Stimulated activated CD8-positive, alpha-beta memory T cell treated with anti-CD3 and anti-CD28 coated beads, Interleukin-7, amount 100 ng/mL, for 1 hour (primary cell): ENCODE measurements at places on chromosomes 4 and X.

DNA sequence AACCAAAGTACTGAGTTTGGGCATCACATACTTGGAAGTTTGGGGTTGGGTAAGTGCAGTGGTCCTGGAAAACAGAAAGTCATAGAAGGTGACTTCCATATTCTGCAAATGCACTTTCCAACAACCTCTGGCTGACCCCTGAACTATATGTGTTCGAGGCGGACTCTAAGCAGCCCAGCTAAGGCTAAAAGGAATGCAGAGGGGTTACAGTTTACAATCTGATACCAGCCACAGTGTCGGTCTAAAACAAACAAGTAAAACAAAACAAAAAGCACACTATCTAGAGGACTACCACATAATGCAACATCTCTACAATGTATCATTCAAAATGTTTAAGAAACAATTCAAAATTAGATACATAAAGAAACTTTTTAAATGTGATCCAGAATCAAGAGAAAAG lies 185.6 kb downstream of the ADAMTS3 start:
- no peak for DNase-seq

DNA sequence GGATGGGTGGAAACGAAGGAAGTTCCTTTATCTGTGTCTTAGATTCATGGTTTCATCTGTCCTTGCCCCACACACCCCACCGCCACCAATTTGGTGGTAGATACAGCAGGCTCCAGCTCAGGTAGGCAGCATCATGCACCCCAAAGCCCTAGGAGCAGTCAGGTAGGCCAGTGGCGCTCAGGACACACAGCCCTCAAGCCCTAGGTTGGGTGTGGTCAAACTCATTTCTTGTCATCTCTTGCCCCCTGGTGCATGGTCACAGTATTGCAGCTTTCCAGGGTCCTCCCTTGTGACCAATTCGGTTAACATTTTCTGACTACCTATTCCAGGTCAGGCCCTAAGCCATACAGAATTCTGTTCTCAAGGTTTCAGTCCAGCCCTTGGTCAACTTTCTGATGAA lies 14.5 kb upstream of the PRRG3 start:
- peak; percentile 10 for DNase-seq

DNA sequence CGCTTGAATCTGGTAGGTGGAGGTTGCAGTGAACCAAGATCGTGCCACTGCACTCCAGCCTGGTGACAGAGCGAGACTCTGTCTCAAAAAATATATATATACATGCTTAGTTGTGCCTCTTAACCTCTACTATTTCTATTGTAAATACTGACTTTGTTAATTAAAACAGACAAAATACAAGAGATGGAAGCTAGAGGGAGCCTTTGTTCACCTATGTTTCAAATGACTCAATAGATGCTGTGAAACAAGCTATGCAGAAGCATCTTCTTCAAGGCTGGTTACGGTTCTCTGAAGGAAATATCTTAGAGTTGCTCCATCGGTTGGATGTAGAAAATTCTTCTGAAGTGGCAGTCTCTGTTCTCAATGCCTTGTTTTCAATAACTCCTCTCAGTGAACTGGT lies 6.2 kb downstream of the NCAPG start:
- no peak for DNase-seq

DNA sequence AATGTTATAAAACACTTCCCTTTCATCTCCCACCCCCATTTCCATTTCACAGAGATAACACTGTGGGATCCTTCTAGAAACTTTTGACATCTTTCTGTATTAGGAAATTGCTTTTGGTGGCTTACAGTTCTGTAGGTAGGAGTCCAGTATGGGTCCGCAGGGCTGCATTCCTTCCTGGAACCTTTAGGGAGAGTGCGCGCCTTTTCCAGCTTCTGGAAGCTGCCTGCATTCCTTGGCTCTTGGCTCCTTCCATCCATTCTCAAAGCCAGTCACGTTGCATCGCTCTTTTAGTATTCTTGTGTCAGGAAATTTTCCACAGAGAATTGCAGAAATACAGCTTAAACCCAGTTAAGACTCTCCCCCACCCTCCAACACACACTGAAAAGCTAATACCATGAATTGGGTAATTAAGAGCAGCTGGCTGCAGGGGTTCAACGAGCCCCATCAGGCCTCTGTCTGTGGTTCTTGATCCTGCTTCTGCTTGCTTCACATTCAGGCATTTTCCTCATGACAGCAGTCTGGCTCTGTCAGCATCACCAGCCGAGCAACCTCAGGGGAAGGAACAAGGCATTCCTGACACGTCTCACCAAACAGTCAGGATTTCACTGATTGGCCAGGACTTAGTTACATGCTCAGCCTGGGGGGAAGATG lies 48.8 kb downstream of the SEPTIN11 start:
- no peak for DNase-seq

DNA sequence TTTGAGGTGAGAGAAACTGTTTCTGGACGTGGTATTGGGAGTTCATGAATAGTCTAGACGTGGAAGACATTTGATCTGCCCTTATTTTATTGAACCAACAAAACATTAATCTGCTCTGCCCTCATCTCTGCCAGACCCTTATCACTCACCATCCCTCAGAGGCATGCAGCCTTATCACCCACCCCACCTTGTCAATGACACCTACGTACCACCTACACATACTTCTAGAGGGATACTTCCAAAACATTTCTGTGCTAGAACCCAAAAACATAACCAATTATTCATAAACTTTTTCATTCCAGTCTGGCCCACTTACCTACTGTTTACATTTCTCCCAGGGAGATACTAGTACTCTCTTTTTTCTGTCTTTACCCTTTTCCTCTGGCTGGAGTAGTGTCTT lies 105.2 kb downstream of the RS1 start:
- no peak for DNase-seq

DNA sequence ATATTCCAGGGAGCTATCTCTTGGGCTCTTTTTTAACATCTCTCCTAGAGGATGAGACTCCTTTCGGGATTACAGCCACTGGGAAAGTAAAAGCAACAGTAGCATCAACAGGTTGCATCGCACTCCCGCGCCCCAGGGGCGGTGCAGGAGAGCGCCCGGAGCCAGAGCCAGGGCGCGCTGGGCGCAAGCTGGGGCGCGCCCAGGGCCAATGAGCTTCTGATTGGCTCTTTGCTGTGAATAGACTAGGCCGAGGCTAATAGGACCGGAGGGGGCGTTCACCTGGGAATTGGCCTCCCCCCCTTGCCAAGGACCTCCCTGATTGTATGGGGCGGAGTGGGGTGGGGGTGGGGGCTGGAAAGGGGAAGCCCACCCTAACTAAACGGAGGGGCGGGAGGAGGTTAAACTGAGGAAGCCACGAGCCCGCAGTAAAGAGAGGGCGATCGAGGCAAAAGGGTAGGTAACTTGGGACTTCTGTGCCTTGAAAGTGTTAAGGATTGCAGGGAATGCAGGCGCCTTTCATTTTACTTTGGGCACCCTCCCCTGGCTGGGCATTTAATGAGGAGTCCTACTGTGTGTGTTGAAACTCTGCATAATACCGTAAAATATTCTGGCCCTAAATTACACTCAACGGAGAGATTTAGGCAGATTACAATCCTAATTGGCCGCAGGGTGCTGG lies 1.1 kb upstream of the ATOH1 start:
- DNase-seq = no peak

GRCh38 chrX:141934059-141934641 lies 30.5 kb downstream of the MAGEC1 start:
- DNase-seq = no peak

GRCh38 chrX:8404926-8405325 lies 59.7 kb upstream of the VCX3B start:
- DNase-seq = no peak

- no peak for DNase-seq
Observed at GRCh38 chrX:48523682-48524081, 2.1 kb downstream of the EBP start.

DNA sequence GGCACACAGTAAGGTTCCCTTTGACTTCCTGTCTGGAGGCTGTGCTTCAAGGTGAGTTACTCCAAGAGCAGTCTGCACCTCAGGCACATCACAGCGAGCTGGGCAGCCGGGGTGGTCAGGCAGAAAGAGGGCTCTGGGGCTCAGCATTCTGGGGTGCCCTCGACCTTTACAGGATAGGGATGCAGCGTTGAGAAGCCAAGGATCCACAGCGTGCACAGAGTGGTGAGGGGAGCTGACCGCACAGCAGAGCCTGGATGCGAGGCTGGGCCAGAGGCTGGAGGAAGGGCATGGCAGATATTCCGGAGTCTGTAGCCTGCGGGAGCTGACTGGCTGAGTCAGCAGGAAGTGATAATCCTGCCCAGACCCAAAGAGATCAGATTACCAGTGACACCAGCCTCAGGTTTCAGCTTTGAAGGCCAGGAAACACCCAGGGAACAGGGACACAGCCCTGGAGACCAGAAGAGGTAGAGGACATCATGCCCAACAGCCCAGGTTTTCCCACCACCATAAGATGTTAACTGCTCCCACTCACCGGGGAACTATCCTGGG lies 38.4 kb upstream of the PDLIM3 start:
- DNase-seq = no peak

- no peak for DNase-seq
Observed at GRCh38 chrX:41265615-41266014, 68.3 kb upstream of the DDX3X start.

GRCh38 chrX:84873176-84873575 lies 130.5 kb upstream of the APOOL start:
- DNase-seq = no peak

GRCh38 chr4:36325499-36325898 lies 44.1 kb downstream of the DTHD1 start:
- DNase-seq = no peak

DNA sequence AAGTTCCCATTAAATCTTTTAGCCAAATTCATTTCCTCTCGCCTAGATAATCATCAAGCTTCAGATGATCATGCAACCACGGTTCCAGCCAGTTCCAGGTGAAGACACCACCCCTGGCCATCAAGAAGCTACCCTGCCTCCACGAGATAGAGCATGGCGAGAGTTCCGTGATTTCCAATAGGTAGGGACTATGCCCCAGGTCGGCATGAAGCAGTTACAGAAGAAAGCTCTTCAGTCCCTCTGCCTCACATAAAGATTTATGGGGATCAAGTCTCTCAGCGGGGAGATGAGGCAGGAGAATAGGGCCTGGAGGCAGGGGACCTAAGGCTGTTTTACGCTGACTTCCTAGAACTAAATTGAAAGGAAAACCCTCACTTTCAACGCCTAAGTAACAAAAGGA lies 183.9 kb downstream of the OR13H1 start:
- no peak for DNase-seq

GRCh38 chrX:53133400-53133799 lies 39.5 kb downstream of the KANTR start:
- DNase-seq = no peak

- no peak for DNase-seq
Observed at GRCh38 chr4:74112399-74113105, 13.6 kb upstream of the CXCL2 start.

GRCh38 chr4:138444260-138444659 lies 202.1 kb upstream of the SLC7A11 start:
- no peak for DNase-seq

GRCh38 chrX:109967156-109967555 lies 35.8 kb upstream of the TMEM164 start:
- DNase-seq = no peak

DNA sequence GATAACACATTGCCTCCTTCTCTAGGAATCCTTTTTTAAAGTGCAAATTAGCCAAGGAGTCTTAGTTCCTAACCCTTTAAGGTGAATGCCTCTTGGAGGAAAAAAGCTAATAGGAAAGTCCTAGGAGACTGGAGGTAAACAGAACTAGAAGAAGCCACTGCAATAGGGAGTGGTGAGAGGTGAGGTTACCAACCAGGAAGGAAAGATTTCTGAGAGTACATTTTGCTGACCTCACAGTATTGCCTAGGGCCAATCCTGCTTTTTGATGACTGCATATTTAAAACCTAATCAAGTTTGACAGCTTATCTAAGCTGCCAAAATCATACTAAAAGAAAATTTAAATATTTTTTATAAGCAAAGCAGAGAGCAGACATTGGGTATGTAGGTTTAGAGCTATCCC lies 7.3 kb upstream of the CUL4B start:
- DNase-seq = no peak

- no peak for DNase-seq
Observed at GRCh38 chr4:6332042-6332668, 62.5 kb downstream of the WFS1 start.

GRCh38 chrX:16479206-16479869 lies 170.6 kb upstream of the S100G start:
- DNase-seq = no peak

DNA sequence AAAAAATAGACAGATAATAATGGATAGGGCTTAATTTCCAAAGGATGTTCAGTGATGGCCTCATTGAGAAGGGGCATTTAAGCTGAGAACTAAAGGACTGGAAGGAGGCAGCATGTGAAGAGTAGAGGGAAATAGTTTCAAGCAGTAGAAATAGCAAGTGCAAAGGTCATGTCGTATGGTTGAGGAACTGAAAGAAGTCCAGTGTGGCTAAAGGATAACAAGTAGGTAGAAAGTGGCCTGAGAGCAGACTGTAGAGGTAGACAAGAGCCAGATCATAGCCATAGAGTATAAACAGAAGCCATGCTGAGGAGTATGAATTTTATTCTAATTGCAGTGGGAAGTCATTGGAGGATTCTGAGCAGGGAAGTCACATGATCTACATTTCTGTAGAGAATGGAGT lies 72.3 kb downstream of the GRIA3 start:
- no peak for DNase-seq

- DNase-seq = no peak
Observed at GRCh38 chr4:173522160-173522950, 7.7 kb downstream of the HAND2 start.

GRCh38 chrX:129706400-129707072 lies 32.2 kb upstream of the XPNPEP2 start:
- DNase-seq = no peak

DNA sequence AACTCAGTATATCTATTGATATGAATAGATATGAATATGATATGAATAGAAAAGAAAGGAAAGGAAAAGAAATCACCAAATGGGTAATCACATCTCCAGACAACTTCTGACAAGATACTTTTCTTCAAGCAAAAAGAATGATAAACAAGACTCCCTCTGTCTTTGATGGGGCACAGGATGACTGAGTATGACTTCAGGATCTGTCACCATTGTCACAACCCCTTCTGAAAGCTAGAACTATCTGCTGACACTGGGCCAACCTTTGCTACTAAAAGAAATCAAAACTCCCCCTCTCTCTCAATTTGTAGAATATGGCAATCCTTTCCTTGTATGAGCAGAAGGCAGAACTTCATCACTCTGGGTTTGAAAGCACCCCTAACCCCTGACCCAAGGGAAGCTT lies 267.2 kb upstream of the RASGEF1B start:
- DNase-seq = no peak

- no peak for DNase-seq
Observed at GRCh38 chr4:156374069-156374468, 420.4 kb upstream of the CTSO start.
